ENCODE measurements at places on chromosomes 6 and 20. TPM values are rescaled to one million over a fixed set of nuclear protein-coding genes. Genes with fewer than 3 reads are reported as not detected.

Gene STX11
- 7.0 TPM for total RNA-seq

Gene EFCAB8
- total RNA-seq, result 0.81 TPM

Gene MYCT1
- total RNA-seq, result 13.2 TPM

Gene TINAG
- total RNA-seq, result not detected

Gene COL9A3
- 1.0 TPM for total RNA-seq

Gene SLC17A2
- not detected for total RNA-seq

Data from posterior vena cava (tissue), 2 donors.